HFFc6 (cell line): ENCODE measurements at places on chromosomes 5 and 9. TPM values are rescaled to one million over a fixed set of nuclear protein-coding genes. Genes with fewer than 3 reads are reported as not detected.

Gene SLC34A3
- total RNA-seq, result not detected in 3 replicates

Gene ZNF300
- total RNA-seq, result 2.6 to 4.8 TPM (median 2.7 TPM) in 3 replicates

- no peak for DNase-seq
These were observed 463.7 kb upstream of the WWC1 start for GRCh38 chr5:167827766-167828165.

Gene CDH9
- not detected in 3 replicates for total RNA-seq

GRCh38 chr5:56108246-56108645 is 113.5 kb upstream of the IL6ST start:
- DNase-seq, result no peak

- no peak for DNase-seq
These were observed 22.4 kb upstream of the SPINK14 start for GRCh38 chr5:148145916-148146315.

DNA sequence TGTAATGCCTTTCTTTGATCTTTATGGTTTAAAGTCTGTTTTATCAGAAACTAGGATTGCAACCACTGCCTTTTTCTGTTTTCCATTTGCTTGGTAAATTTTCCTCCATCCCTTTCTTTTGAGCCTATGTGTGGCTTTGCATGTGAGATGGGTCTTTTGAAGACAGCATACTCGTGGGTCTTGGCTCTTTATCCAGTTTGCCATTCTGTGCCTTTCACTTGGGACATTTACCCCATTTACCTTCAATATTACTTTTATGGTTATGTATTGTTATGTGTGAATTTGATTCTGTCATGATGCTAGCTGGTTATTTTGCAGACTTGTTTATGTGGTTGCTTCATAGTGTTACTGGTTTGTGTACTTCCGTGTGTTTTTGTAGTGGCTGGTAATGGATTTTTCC is 59.2 kb downstream of the YTHDC2 start:
- DNase-seq, result no peak

GRCh38 chr5:143197260-143197656 is 206.2 kb downstream of the NR3C1 start:
- peak; percentile 15 for DNase-seq

DNA sequence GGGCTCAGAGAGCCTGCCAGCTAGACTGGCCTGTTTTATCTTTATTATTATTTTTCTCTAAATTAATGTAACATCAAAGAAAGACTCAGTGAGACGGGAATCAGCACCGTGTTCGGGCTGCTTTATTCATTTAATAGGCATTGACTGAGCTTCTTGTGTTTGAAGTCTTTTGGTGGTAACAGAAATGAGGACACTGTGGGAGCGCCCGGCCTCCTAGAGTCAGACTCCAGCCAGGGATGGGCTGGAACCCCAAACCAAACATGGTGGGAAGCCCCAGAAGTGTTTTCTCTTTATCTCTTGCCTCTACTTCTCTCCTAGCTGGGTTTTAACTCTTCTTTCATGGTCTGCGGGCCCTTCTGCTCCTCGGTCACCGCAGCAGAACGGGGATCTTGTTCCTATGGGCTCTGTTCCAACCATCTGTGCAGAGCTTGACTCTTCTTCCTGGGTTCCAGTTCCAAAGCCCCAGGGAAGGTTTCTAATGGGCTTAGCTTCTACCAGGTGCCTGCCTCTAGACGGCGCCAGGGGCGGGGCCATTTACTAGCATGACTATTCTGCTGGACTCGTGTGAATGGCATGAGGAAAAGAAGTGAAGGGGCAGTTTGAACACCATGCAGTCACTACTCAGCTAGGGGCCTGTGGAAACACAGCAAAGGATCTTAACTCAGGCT is 123.8 kb downstream of the FGF18 start:
- DNase-seq, result no peak

Gene POU5F2
- total RNA-seq, result 0.07 to 0.13 TPM (median 0.11 TPM) in 3 replicates

DNA sequence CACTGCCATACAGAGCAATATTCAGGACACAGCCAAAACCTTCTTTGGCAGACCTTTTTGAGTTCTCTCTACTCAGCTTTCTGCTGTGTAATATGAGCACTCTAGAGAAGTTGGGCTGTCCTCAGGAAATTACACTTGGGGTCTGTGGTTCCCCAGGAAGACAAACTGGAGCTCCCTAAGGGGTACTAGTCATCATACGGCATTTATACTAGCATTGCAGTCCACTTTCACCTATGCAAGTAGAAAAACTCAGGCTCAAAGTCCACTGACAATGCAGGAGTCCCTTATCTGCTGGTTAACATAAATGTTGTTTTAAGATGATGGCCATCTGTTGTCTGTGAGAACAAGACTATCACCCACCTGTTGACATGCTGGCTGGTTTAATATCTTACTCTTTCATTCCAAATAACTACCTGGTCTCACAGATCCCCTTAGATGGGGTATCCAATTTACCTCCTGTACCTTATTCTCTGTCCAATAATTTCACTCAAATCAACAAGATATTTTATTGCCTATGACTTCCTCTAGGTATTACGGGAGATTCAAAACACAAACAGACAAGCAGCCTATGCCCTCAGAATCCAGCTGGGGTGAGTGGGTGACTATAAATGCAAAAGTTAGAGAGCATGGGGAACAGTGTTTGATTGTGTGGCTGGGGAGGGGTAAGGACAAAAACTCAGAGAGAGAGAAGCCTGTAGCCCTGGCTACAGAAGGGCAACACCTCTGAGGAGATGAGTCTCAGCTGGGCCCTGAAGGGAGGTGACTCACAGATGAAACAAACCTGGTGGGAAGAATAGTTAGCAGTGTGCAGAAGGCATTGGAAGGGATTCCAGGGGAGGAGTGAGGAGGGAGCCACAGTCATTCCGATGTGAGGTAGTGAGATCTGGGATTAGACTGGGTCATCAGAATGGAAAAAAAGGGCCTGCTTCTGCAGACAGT is 10.2 kb downstream of the DOCK8 start:
- DNase-seq, result no peak

Gene SPINK4
- not detected in 3 replicates for total RNA-seq

DNA sequence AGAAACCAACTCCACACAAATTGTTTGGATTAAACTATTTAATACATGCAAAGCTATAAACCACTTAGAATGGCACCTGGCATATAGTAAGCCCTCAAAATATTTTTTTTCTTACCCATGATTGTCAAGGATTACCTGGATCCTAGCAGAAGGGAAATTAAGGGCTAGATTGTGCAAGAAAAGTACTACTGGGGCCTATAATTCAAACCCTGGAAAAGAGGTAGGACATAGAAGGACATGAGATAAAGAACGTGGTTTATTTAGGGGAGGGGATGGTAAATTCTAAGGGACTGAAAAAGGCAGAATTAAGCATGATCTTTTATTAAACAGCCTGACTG is 14.9 kb upstream of the ARL15 start:
- DNase-seq, result no peak
